ENCODE measurements at places on chromosomes 1 and 21.

DNA sequence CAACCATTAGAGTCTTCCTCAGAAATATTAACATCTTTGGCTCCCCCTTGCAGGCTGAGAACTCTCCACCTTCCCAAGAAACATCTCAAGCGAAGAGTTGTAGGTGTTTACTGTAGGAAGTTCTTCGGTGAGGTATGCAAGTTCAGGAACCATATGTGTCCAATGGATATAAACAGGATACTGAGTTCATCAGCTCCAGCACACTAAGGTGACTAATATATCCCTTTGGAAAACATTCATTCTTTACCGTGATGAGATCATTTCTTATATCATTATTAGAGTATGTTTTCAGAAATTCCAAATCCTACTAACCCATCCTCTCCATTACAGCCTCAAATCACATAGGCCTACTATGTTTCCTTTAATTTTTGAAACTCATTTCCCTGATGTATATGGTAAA, 37.3 kb upstream of the PRMT6 start:
- DNase-seq = no peak

DNA sequence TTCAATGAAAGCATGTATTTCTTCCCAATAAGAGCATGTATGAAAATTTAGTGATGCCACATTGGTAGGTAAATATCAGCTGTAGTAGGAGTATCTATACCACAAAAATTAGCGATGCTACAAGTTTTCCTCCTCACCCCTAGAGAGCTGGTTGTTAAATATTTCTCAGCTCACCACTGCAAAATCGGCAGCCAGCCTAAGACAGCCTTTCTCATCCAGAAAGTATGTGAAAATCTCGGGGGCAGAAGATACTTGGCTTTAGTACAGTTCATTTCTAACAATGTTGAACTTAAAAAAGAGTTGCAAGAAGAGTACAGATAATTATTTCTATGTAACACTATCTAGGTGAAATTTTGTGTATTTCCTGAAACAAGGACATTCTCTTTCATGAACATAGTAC, 235.4 kb downstream of the TPR start:
- DNase-seq = no peak

DNA sequence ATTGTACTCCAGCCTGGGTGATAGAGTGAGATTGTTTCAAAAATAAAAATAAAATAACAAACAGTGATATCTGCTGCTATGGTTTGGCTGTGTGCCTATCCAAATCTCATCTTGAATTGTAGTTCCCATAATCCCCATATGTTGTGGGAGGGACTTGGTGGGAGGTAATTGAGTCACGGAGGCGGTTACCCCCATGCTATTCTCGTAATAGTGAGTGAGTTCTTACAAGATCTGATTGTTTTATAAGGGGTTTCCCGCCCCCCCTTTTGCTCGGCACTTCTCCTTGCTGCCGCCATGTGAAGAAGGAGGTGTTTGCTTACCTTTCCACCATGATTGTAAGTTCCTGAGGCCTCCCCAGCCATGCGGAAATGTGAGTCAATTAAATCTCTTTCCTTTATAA, 47.8 kb downstream of the ACTL8 start:
- no peak for DNase-seq

DNA sequence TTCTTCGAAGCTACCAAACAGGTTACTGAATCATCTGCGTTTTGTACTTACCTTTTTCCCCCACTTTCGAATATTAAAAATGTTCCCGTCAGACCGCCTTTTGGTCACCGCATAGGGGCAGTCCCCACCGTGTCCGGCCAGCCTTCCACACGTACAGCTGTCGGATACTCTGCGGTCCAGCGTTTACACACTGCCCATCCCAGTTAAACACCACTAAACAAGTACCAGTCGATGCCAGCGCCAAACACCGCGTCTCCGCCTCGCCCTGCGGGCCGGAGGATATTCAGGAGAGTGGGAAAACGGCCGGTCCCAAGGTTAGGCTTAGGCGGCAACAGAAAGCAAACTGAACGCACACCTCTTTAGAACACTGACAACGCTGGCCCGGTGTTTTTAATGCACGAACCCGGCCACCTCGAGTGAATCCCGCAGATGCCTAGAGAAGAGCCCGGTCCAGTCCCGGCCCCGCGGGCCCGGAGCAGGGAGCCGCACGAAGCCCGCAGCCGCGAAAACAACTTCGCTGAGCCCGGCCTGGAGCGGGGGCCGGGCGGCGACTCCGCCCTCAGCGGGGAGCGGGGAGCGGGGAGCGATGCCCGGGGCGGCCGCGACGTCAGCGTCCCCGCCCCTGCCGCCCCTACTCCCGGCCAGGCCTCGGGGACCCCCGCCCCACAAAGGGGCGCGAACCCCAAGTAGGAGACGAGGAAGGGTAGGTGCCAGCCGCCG, 730 bp upstream of the PHF13 start:
- DNase-seq = no peak

- no peak for DNase-seq
These were observed 101.7 kb upstream of the HAO2 start for GRCh38 chr1:119266858-119267257.

DNA sequence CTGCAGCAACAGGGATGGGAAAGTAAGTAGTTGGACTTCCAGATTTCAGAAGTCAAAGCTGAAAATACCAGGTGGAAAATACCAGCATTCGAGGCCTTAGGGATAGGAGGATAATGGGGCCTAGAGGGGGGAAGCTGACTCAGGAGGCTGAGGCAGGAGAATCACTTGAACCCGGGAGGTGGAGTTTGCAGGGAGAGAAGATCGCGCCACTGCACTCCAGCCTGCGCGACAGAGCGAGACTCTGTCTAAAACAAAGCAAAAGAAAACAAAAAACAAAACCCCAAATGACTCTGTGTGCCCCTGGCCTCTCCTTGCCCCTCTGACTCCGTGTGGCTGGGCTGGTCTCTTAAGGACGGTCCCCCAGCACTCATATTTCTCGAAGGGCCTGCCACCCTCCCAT, 3.4 kb downstream of the SH2D2A start:
- no peak for DNase-seq

- no peak for DNase-seq
These were observed 108.0 kb downstream of the PGBD5 start for GRCh38 chr1:230317823-230318819.

- no peak for DNase-seq
These were observed 13.1 kb downstream of the S100A10 start for GRCh38 chr1:151980287-151981177.

- DNase-seq = no peak
These were observed 21.7 kb downstream of the CACNA1S start for GRCh38 chr1:201090541-201090940.

- DNase-seq = no peak
These were observed 14.4 kb downstream of the NOC2L start for GRCh38 chr1:944341-945325.

- DNase-seq = no peak
These were observed 124.8 kb upstream of the EDN2 start for GRCh38 chr1:41609166-41609883.

- DNase-seq = no peak
These were observed 35.3 kb upstream of the ACTL8 start for GRCh38 chr1:17719874-17720273.

DNA sequence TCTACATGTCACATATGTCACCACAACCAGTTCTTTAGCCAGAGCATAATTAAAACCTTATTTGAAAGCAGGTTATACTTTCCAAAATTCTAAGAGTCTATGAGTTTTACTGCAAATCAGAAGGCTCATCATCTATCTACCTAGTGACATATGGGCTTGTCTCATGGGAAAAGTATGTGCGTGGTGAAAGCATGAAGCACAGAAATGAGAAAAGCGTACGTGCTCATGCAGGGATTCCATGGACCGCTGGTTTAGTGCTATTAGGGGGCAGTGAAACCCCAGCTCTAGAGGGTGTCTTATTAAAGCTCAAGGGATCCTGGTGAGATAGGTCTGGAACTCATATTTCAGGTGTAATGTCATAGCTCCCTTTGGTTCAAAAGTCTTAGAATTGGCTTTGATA, 50.2 kb downstream of the FAM163A start:
- DNase-seq = no peak

GRCh38 chr1:42935313-42935895, 23.3 kb downstream of the SLC2A1 start:
- DNase-seq = peak; percentile 33

- no peak for DNase-seq
These were observed 121.9 kb downstream of the CAMTA1 start for GRCh38 chr1:6907201-6907600.

GRCh38 chr1:154988058-154988954, 5.1 kb upstream of the LENEP start:
- DNase-seq = no peak

DNA sequence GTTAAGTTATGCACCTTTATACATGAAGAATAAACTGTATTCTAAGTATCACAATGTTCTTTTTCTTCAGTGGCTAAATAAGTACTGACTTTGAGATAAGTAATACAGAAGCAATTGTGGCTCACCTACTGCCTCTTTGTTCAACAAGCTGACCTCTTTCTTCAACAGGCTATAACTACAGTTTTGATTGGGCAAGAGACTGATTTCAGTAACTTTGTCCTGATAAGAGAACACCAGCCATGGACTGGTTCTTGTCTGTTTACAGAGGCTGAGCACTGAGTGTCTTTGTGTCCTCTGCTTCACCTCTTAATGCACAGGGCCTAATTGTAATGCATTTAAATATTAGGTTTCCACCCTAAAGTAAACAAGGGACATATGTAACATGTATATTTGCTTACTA, 34.6 kb upstream of the PDE4B start:
- no peak for DNase-seq

- DNase-seq = no peak
These were observed 6.0 kb upstream of the SCYL3 start for GRCh38 chr1:169899519-169900217.

DNA sequence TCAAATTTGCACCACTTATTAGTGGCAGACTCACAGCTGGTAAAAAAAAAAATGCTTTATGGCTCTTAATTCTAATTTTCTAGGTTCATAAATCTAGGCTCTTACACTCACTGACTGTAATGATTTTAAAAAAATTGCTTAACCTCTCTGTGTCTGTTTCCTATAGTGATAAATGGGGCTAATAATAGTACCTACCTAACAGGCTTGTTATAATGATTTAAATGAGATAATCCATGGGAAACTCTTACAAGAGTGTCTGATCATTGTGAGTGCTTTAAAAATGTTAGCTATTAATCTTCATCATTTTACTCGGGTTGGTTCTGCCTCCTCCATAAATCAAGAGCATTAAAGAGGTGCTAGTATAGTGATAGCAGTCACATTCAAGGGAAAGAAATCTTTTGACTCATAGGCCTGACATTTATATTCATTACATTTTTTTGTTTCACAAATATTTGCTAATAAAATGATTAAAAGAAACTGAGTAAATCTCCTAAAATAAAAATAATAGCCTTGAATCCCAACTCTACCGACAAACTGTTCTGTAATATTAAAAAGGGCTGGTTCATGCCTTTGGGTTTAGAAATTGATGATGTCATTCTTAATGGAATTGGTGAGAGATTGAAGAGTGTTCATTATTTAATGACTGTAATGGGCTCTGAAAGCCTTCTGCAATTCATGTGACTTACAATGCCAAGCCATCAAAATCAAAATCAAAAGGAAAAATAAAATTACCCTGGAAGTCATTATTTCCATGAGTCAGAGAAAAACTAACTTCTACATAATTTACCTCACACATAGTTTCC, 93.9 kb upstream of the PALMD start:
- no peak for DNase-seq

GRCh38 chr1:226520640-226521355, 27.8 kb upstream of the STUM start:
- DNase-seq = no peak

All from CD4-positive, alpha-beta T cell treated with Interleukin-4 for 4 hours (primary cell).